ENCODE measurements at places on chromosomes 5 and 9. TPM values are rescaled to one million over a fixed set of nuclear protein-coding genes. Genes with fewer than 3 reads are reported as not detected.

PLCXD3 gene
- total RNA-seq, result under 0.01 TPM

CNTFR gene
- not detected for total RNA-seq

- DNase-seq, result peak; percentile 82
Measured at GRCh38 chr5:74631081-74631953, 9.2 kb downstream of the ENC1 start.

DNA sequence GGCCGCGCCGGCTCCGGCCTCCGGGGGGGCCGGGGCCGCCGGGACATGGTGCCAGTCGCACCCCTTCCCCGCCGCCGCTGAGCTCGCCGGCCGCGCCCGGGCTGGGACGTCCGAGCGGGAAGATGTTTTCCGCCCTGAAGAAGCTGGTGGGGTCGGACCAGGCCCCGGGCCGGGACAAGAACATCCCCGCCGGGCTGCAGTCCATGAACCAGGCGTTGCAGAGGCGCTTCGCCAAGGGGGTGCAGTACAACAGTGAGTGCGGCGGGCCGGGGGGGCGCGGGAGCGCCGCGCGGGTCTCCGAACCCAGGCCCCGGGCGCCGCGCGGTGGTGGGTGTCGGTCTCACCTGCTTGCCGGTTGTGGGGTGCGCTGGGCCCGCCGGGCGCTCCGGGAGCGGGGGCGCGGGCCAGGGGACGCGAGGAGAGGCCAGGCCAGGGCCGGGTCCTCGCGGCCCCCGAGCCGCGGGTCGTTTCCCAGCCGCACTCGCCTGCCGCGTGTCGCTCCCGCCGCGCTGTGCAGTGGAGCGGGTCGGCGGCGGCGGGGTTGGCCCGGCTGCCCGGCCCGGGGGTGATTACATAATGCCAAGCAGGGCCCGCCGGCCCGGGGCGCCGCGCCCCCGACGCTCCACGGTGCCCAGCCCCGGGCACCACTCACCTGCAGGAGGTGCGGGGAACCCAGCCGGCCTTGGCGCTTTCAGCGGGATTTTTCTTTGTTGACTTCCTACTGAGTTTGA, 492 bp downstream of the RABL6 start:
- DNase-seq, result no peak

DNA sequence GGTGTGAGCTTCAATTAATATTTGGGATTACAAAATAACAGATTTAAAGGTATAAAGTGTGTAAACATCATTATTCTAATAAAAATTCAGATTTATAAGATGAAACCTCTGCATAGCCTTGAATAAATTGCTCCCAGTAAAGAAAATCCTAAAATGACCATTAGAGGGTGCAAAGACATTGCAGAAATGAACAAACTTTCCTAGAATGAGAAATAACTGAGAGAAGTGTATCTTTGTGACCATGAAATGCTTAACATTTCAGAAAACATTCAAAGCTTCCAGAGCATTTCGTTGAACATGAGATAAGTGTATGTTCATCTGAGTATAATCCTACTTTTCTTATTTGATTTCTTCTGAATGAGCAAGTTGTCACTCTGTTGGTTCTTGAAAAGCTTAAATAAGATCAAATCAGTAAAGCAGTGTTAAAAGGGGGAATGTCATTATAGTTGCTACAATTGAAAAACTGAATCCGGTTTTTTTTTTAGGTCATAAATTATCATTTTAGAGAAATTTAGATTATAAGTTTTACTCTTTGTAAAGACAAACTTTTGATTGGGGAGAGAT, 24.7 kb upstream of the NUDT12 start:
- peak; percentile 17 for DNase-seq

- DNase-seq, result no peak
Measured at GRCh38 chr5:147801461-147801860, 18.9 kb upstream of the JAKMIP2 start.

- DNase-seq, result peak; percentile 78
Measured at GRCh38 chr5:56200971-56201666, 32.0 kb downstream of the ANKRD55 start.

GRCh38 chr5:53490747-53491146, 10.3 kb downstream of the FST start:
- DNase-seq, result peak; percentile 87

DNA sequence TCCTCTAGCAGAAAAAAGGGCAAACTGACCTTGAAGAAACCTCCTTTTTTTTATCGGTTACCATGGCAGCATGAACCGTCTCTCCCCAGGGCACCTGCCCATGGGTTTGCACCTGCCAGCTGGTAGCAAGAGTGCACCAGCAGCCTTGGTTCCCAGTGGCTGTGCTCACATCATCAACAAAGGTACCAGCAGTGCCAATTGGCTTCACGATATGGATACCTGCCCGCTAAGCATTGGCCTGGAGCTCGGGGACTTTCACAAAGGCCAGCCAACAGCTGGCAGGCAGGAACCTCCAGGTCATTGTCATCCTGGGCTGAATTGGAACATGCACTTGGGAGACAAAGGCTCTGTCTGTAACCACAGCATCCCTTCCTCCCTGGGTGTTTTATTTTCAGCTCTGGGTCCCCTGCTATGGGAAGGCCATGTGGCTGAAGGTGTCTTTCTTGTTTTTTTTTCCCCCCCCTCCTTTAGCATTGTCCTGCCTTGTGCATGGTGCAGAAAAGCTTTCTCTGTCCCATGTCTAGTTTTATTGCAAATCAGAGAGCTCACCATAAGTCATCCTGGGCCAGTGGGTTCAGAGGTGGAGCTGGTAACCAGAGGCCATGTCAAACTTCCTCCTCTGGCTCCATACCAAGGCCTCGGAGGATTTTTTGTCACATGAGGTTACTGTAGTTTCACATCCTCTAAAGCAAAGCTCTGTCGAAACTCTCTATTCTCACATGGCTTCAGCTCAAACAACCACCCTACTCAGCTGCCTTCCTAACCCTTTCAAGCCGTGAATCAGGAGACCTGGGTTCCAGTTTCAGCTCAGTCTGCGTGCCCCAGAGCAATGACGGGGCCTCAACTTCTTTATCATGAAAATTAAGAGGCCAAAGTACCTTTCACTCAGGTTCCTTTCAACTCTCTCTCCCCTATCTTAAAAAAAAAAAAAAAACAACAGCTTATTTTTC, 145.5 kb upstream of the MAP3K1 start:
- DNase-seq, result peak; percentile 12

DNA sequence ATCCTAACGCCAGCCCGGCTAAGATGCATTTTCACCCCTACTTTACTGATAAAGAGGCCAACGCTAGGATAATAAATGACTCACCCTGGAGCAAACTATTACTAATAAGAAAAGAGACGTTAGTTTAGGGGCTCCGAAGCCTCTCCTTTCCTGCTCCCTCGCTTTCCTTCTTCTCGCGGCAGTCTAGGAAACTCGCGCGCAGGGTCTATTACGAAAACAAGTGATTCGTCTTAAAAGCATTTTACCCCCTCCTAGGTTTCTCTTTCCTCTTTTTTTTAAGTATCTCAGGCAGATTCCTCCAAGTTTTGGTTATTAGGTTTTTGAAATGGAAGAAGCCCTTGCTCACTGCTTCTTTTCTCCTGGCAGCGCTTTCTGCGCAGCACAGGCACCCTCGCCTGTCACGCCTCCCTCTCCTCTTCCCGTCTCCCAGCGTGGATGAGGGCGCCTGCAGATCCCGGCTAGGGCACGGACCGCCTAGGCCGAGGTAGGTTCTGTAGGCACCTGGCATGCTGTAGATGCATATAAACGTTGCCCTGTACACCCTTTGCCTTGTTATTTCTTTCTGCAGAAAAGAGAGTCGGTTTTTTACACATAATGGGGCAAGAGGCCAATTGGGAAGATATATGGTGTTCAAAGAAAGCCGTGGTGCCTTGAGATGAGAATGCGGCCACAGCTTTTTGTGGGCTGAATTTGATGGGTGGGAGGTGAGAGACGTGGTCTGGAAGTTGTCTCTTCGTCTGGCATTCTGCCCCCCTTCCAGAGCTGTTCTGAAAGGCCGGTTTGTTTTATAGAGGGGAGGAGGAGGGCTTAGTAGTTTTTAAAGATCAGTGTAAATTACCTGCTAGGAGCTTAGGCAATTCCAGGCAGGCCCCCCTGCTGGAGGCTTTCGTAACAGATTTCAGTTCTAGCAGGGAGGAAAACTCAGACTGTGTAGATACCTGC, 983 bp downstream of the GCNT1 start:
- DNase-seq, result peak; percentile 62
